ENCODE measurements at places on chromosomes 13 and 19.
A peak's percentile ranks its signal among the peaks of the same experiment; 100 is the strongest.

- no peak for DNase-seq
These were observed 10.4 kb upstream of the KLK15 start for GRCh38 chr19:50843701-50844221.

DNA sequence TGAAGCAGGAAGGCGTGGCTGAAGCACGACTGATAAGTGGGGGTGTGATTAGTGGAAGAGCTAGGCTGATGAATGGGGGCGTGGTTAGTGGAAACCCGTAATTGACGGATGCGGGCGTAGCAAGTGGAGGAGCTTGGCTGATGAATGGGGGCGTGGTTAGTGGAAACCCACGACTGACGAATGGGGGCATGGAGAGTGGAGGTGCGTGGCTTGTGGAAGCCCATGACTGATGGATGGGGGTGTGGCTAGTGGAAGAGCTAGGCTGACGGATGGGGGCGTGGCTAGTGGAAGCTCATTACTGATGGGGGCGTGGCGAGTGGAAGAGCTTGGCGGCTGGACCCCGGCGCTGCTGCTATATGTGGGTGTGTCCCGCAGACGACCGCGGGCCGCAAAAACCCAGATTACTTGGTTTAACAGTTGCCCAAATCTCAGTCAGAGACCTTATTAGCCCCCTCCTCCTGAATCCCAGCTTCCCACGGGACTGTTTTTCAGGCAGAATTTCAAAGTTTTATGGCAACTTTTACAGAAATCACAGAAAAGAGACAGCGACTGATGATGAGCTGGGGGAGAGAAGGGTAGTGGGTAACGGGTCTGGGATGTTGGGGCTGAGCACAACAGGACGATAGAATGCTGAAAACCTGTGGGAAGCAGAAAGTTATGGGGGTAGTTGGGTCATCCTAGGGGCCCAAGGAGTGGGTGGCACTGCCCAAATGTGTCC, 9.0 kb upstream of the MEIS3 start:
- DNase-seq: peak; percentile 95

DNA sequence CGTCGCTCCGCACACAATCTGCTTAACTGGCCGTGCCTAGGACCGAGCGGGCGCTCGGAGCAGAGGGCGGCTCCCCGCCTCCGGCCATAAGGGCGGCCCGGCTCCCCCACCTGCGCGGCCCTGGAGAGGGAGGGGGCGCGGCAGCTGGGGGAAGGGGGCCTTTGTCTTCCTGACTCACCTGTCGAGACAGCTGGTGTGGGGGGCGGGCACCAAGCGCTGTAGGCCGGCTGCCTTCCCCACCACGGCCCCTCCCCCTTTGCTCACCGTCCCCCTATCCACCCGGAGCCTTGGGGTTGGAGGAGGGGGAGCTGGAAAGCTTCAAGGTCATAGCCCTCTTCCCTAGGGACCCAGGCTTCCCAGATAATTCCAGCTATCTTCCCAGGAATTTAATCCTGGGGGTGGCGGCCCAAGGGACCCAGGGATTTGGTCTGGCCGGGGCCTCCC, 1.2 kb downstream of the VASP start:
- DNase-seq: no peak

GRCh38 chr13:70457474-70457873, 349.2 kb upstream of the KLHL1 start:
- no peak for DNase-seq
